ENCODE measurements at places on chromosomes 12 and 14.

DNA sequence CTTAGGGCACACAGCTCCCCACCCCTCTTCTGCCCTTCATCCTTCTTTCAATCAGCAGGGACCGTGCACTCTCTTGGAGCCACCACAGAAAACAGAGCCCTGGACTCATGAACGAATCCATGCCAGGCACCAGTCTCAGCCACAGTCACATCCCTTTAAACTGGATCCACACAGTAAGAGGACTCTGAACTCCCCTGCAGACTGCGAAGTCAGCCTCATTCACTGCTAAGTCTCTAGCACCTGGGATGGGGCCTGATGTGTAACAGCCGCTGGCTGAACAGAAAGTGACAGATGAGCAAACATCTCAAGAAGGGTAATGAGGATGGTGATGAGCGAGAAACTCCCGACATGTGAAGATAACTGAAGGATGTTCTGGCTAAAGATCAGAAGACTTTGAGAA, 45.8 kb upstream of the IQSEC3 start:
- DNase-seq, result no peak

- no peak for DNase-seq
Observed at GRCh38 chr12:125988545-125988944, 923.3 kb downstream of the AACS start.

DNA sequence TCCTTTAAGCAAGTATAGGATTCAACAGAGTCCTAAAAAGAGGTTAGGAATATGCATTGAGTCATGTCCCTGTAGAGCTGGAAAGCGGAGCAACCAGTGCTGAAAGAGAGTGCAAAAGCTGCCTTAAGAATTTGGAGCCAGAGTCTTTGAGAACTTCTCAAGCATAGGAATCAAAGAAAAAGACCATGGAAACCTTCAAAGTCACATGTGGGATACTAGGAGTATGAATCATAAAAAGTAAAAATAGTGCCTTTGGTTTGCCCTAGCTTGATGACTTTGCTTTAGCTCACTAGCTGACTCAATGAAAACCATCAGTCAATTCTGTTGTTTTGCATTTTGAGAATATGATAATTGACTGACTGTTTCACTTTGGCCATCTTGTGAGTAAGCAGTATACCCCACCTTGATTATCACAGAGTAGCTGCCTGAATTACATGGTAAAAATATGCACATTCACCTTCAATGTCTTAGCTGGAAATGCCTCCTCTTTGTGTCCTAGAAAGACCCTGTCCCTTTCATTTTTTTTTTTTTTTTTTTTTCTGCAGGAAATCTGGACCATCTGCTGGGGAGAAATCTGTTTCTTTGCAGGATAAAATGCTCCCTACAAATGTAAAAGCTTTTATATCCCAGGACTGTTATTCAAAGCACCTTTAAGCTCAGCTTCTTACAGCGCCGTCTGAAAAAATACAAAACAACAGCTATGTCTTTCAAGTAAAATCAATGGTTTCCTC, 248.6 kb upstream of the KRR1 start:
- no peak for DNase-seq

- no peak for DNase-seq
Observed at GRCh38 chr14:56094076-56094475, 24.1 kb upstream of the PELI2 start.

DNA sequence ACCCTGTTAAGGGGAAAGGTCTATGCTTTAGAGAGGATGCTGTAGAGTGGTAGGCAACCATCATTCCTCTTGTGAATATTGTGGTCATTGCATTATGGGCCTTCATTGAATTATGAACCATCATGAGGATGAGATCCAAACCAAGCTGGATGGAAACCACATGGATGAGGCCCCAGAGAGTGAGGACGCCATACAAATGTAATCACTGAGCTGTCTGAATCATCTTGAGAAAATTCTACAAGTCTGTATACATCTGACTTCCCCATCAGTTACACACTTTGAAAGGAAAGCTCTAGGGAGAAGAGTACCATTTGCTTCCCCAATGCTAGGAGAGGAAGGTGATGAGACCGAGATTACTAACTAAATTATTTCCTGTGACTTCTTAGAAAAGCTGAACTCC, 172.9 kb downstream of the CACNA1C start:
- DNase-seq, result no peak

DNA sequence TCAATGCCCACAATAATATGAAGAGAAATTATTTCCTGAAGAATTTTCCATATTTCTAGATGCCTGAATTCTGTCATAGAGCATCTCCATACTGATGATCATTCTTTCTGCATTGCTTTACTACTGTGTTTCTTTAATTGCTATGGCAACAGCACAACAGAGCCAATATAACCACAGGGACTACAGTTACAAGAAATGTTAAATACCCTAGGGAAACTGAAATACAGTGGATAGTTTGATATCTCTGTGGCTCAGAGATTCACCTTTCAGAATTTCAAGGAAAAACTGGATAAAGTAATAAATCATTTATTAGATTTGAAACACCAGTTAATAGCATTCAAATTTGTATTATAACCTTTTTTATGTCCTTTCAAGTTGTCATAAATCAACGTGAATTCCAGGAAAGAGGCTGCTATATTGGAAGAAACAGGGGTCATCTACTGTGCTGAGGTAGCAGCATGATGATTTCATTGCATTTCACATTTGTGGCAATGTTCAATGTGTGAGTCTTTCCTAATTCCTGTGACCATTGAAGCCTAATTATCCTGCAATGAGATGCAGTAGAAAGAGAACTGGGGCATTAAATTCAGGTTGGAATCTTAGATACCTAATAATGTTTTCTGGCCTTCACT, 267.1 kb downstream of the LRFN5 start:
- DNase-seq, result no peak

DNA sequence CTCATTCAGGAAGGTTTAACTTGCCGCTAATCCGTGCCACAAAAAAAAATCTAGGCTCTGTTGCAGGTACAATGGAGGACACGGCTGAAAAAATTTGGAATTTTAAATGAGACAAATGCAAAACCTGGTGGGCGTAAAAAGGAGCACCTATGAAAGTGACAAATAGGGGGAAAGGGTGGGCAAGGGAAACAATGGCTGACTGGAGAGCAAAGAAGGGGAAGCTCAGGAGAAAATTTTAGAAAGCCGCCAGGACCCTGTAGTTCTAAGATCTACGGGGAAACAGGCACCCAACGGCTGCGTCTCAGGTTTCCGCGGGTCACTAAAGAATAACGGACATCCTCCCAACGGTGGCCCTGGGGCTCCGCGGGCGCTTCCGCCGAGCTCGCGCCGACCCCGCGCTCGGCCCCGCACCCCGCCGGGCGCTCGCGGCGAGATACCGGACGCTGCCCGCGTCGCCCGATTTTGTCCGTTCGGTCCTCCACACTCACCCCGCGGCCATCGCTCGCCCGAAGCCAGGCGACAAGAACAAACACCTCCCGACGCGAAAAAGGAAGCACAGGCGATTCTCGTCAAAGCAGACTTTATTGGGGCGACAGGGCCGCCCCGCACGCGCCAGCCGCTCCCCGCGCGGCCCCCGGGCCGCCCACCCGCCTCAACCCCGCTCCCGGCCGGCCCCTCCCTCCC, 1.1 kb upstream of the YY1 start:
- DNase-seq, result no peak

- DNase-seq, result no peak
Observed at GRCh38 chr12:103399986-103400385, 95.8 kb downstream of the C12orf42 start.

- no peak for DNase-seq
Observed at GRCh38 chr12:103583008-103583407, 4.1 kb upstream of the STAB2 start.

GRCh38 chr12:131455581-131456110, 255.2 kb upstream of the SFSWAP start:
- DNase-seq, result no peak

- no peak for DNase-seq
Observed at GRCh38 chr14:34345718-34346465, 116.1 kb downstream of the SPTSSA start.

DNA sequence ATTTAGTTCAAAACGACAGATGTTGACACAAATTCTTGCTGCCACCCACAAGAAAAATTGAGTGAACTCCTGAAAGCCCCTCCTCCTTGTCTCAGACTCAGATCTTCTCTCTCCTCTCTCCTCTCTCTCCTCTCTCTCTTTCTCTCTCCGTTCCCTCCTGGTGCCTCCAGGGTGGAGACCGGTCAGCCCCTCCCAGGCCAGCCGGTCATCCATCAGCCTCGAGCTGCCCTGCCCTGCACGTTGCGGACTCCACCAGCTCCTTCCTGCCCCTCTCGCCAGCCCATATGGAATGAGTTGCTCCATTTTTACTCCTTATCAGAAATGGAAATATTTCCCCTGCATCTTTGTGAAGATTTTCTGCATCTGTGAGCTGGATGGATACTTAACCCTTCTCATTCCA, 103.8 kb downstream of the TBX5 start:
- no peak for DNase-seq
